ENCODE measurements at places on chromosomes 6 and 20.
A peak's percentile ranks its signal among the peaks of the same experiment; 100 is the strongest.

- DNase-seq = no peak
Observed at GRCh38 chr6:14510038-14510437, 392.5 kb downstream of the CD83 start.

GRCh38 chr6:13710552-13711323, 897 bp downstream of the RANBP9 start:
- peak; percentile 34 for DNase-seq

DNA sequence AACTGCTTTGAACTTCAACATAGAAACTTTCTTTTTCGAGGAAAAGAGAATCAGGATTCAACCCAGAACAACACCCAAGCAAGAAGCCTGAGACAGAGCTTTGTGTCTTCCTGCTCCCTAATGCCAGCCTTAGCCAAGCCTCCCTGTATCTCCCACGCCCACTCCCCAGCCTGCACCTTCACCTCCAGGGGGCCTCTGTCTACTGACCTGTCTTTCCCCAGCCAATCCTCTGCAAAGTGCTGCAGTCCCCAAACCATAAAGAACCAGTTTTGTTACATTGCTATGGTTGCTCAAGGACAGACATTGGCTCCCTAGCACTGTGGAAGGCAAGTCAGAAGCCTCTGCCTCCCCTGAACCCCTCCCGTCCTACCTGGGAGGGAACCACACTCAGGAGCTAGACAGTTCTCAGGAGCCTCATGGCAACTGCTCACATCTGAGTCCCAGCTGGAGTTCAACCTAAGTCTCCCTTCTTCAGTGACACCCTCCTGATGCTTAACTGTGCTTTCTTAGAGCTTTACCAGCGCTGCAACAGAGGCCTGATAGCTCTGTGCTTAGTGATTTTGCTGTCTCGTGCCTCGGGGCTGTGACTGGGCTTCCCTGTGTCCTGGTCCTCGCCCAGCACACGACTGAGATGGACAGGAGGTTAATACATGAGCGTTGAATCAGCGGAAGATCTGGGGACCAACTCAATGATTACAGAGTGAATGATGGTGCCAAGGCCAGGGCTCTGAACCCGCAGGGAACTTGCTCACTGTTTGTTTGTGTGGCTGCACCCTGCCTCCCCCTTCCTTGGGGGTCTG, 101.5 kb upstream of the DUSP22 start:
- DNase-seq = no peak

GRCh38 chr6:35448191-35448590, 3.9 kb upstream of the FANCE start:
- DNase-seq = no peak

GRCh38 chr20:52619101-52619500, 353.1 kb upstream of the TSHZ2 start:
- no peak for DNase-seq

DNA sequence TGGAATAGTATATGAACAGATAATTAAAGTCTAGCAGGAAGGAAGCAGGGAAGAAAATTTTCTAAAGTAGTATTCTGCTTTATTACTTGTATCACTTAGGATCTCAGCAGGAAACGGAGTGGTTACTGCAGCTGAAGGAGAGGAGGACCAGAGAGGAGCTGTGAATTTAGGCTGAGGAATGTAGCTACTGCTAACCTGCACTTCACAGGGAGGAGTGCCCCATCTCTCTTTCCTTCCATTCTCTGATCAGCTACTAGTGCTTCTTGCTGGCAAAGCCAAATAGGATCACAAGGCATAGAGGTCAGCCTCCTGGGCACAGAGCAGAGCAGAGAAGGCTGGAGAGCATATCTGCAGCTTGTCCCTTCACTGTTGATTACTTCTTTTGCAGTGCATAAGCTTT, 205.3 kb upstream of the ASCC3 start:
- DNase-seq = no peak

DNA sequence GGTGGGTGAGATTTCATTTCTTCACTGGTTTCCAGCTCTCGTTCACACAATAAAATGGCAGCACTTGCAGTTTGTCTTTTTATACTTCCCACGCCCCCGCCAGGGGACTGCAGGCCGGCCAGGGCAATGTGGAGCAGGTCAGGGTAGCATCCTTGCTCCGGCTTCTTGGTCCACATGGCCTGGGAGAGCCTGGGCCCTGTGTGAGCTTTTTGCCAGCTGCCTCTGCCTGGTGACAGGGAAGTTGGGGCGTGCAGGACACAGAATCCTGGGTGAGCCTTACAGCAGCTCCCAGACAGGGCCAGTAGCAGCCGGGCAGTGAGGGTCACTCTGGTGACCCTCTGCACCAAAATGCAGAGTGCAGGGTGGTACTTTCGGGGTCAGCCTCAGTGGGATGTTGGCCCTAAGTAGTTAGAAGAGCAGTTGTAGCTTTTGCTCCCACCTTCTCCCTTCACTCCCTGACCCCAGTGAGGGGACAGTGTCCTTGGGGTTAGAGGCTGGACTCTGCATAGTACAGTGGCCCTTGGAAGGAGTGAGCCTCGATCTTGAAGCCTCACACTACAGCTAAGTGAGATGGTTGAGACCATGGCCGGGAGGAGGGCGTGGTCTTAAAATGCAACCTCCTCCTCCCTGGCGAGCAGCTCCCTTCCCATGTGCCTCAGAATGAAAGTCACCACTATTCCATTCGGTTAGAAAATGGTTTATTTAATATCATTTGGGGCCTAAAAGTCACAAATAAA, 23.8 kb downstream of the PYGB start:
- DNase-seq = no peak

GRCh38 chr20:49636447-49636846, 68.5 kb upstream of the PTGIS start:
- no peak for DNase-seq

- no peak for DNase-seq
Observed at GRCh38 chr6:12791371-12791770, 74.8 kb downstream of the PHACTR1 start.

GRCh38 chr6:158125271-158125670, 42.8 kb downstream of the SERAC1 start:
- no peak for DNase-seq

DNA sequence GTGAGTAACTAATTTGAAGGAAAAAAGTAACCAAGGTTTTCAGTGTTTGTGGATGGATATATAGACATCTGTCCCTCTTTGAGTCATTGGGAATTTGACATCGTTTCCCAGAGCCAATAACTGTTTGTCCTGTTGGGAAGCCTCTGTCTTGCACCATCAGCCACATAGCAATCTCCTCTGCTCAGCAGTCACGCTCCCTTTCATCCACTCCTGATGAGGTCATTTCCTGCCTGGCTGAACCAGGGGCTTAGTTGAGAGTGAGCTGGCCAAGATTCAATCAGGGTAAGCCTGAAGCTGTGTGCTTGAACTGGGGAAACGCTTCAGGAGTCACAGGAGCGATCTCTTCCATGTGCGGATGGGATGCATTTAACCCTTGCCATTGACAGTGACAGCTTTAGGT, 121.5 kb upstream of the FOXQ1 start:
- DNase-seq = no peak

- no peak for DNase-seq
Observed at GRCh38 chr6:114000069-114000468, 29.1 kb upstream of the HDAC2 start.

DNA sequence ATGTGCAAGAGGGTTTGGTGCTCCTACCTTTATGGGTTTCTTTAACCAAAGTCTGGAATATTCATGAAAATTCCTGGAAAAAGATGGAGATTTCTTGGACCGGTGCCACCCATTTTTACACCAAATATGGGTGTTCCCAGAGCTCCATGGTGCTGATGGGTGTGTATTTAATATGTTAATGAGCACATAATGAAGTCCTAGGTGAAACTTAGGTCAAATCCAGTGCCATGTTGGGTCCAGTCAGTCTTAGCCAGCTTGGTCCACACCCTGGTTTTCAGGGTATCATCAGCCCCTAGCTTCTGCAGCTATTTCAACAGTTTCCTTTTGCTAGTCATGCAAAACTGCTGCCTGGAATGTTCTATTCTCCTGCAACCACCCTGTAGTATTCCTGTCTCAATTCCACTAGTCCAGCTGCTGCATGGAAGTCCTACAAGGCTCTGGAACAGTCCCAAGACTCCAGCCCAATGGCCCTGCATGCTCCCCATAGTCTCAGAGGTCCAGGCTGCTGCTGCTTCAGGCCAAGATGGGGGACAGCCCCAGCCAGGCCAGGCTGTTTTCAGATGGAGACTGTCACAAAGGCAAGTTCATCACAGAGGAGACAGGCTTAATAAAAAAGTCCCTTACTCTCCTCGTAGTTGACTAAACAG, 31.8 kb downstream of the CST9L start:
- DNase-seq = no peak

- no peak for DNase-seq
Observed at GRCh38 chr6:157442291-157442690, 61.3 kb downstream of the ZDHHC14 start.

GRCh38 chr20:16554766-16555543, 18.3 kb downstream of the KIF16B start:
- no peak for DNase-seq

DNA sequence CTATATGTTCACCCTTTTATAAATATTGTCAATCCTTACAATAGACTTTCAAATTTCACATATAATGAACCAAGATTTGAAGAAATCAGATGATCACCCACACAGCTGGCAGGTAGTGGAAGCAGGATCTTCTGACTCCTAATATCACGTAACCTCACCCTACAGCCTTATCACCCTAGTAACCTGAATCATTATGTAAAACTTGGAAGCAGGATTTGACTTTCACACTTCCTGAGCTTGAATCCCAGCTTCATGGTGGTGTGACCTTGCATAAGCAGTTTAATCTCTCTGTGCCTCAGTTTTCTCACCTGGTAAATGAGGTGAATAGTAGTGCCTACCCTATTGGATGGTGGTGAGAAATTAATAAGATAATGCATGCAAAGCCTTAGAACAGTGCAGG, 16.4 kb downstream of the SPTLC3 start:
- DNase-seq = no peak

DNA sequence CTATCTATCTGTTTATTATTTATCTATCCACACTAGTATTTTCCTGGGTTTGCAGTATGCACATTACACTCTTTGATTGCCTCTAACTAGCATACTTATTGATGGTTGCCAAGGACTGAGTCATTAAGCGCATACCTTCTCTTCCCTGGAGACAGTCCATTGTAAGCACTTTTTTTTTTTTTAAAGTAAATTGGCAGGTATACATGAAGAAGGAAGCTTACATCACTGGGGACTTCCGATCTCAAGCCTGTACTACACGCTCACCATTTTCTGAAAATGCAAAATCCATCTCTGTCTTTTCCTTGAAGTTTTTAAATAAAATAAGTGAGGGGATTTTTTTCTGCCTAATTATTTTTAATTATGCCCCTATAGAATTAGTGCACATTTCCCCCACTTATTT, 63.5 kb downstream of the HMGN3 start:
- no peak for DNase-seq

DNA sequence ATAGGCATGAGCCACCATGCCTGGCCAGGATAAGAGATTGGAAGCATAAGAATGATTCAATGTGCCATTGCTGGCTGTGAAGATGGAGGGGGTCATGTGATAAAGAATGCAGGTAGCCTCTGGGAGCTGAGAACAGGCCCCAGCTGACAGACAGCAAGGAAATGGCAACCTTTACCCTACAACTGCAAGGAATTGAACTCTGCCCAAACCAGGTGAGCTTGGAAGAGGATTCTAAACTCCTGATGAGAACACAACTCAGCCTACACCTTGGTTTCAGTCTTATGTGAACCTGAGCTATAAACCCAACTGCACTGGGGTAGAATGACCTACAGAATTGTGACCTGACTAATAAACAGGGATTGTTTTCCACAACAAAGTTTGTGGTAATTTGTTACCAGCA, 82.0 kb upstream of the AKIRIN2 start:
- DNase-seq = no peak

DNA sequence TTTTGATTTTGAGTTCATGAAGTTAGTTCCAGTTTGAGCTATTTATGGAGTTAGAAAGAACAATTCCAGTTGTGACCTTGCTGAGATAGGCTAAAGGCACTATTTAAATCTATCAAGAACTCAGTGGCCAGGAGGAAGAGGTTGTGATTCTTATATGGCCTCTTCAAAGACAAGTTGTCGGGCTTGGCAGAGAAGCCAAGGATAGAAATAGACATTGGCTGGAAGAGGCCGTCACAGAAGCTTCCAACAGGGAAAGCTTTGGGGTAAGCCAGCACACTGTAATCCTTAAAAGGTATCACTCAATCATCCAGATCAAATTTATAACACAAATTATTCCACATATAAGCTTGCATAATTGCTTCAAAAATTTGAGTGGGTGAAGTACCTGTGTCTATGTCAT, 286.1 kb downstream of the SYNE1 start:
- DNase-seq = no peak

Measured in HuH-7.5 (cell line).